ENCODE measurements at places on chromosomes 4 and X.

DNA sequence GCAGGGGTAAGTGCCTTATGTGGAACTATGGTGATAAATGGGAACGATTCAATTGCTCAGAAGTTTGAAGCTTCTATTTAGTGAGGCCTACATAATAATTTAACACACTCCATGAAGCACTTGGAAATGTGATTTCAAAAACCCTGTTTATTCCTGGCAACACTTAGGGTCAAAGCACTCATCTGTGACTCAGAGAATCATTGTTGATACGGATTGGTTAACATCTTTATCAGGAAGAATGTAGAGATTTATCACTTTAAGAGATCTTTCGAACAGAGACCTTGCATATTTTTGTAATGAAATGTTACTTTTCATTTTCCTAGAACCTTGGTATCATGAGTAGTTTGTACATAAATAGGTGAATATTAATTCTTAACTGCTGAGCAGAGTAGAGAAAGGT lies 269.1 kb upstream of the SLIT2 start:
- DNase-seq, result no peak

DNA sequence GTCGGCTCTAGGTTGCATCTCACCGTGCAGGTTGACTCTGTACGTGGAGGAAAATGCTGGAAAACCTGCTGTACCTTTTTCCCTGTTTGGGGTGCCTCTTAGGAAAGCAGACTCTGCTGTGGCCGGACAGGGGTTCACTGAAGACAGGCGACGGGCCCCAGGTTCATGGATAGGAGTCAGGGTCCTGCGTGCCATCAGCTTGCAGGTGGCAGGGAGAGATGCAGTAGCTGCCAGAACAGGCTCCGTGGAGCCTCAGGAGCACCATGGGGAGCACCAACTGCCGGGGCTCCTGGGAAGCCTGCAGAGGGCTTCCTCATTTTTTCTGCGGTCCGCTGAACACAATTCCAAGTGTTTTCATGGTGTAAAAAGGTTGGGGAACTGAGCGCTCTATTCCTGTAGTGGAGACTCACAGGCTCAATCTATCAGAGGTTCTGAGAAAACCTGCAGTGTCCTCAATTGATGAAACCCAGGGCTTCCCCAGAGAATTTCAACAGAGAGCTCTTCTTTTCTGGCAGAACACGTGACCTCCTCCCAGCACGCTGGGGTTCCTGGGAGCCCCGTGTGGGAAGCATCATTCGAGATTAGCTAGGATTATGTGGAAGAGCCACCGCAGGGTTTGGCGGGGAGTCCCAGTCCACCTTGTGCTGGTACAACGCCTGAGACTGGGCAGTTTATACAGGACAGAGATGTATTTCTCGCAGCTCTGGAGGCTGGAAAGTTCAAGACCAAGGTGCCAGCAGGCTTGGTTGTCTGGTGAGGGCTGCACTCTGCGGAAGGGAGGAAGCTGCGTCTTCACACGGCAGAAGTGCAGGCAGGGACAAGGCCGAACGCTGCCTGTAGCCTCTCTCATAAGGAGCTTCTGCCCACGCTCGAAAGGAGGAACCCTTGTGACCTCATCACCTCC lies 1.6 kb downstream of the HTRA3 start:
- DNase-seq, result no peak

DNA sequence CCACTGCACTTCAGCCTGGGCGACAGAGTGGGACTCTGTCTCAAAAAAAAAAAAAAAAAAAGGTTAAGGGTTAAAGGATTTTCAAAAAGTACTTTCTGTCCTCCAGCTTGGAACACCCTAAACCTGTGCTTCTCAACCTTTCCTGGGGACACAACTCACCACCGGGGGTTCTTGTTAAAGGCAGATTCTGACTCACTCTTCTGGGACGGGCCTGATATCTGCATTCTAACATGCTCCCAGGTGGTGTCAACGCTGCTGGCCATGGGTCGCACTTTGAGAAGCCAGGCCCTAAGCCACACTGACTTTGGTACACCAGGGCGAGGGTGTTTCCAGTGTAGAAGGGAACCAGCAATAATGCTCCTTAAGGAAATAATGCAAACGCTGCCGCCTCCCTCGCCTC lies 46.1 kb downstream of the AFAP1 start:
- DNase-seq, result no peak

DNA sequence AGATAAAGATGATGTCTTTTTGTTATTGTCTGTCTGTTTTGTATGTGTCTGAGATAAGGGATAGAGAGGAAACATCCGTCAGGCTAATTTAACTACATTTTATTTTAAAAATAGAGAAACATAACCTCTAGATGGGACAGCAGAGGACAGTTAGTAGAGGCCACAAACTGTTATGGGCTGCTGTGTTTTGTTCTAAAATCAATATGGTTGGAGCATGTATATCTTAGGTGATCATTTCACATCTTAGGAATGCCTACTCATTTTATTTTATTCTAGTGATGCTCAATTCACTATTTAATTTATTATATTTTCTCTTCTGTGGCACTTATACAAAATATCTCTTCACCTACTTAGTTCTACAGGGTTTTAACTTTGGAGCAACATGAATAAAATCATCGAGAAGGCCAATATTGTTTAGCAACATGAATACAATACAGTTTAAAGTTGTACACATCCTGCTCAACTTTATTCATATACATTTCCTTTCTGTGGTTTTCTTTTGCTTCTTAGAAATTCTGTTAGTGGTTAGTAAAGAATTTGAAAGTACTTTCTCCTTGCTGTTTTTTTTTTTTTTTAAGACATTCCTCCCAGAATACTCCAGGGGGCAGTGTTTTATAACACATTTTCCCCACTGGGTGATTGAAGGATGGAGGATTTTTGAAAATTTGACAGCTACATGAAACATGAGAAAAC lies 392.9 kb downstream of the UNC5C start:
- no peak for DNase-seq

DNA sequence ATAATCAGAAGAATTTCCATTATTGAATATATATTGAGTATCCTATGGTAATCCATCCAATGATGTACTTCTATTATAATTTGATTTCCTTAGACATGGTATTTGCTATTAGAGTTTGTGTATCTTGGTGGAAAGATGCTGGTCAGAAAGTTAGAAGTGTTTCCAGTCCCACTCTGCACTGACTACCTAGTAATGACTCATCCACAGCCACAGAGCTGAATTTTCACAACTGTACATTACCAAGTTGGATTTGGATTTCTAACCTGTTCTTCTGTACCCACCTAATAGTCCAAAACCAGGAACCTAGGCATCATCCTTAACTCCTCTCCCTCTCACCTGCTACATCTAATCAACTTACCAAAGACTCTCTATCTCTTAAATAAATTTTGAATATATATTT lies 145.4 kb downstream of the REELD1 start:
- no peak for DNase-seq

- DNase-seq, result no peak
Measured at GRCh38 chr4:181874602-181875001, 368.6 kb upstream of the TENM3 start.

DNA sequence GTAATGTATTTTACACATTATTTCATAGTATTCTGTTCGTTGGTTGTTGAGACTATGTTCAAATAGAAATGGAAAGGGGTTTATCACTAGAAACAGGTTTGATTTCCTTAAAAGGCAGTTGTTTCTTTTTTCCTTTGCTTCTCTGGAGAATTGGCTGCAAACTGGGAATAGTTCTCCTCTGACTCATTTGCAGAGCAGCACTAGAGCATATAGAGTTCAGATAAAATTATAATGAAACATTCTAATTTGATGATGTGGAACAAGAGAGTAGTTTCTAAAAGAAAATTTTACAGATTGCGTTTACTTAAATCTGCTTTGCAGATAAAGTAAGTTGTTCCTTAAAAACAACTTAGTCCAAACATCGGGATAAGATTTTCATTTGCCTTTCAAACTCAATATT lies 29.7 kb downstream of the SYNPO2 start:
- DNase-seq, result no peak

GRCh38 chr4:123649250-123649644 lies 252.7 kb downstream of the SPRY1 start:
- DNase-seq, result no peak

DNA sequence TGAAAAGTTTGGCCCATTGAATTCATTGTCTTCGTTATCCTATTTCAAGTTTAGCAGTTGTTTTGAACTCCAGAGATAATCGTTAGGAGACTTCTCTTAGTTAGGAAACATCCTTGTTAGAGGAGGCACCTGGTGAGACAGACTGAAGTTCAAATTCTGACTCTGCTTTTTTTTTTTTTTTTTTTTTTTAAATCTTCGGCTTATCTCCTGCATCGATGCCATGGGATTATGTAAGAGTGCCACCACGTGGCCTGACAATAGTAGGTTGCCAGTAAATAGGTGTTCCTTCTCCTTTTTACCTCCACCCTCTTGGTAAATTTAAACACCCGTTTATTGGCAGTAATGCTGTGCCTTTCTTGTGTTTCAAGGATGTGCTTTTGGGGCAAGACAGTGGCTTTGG lies 149.3 kb downstream of the SOWAHB start:
- DNase-seq, result no peak

GRCh38 chrX:11768039-11768438 lies 10.0 kb downstream of the MSL3 start:
- no peak for DNase-seq

DNA sequence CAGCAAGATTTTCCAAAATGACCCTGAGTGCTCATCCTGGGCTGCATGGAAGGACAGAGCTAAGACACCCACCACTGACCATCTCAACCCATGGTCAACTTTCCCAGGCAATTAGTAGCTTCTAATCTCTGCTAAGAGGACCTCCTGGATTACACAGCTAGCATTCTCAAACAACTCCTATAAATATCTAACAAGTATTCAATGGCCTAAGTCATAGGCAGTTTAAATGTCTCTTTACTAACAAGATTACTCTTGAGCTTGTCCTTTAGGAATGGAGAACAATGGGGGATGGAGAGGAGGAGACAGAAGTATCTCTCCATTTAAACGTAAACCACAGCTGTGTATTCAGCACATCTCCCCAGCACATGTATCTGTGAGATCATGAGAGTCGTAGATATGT lies 118.1 kb downstream of the WDFY3 start:
- DNase-seq, result no peak

Measured in activated T-helper 1 cell treated with anti-CD3 and anti-CD28 coated beads, Interleukin-2, amount 50 U/mL, for 16 hours (primary cell).